ENCODE measurements at places on chromosomes 11 and 22. TPM values are rescaled to one million over a fixed set of nuclear protein-coding genes. Genes with fewer than 3 reads are reported as not detected.

PPP6R3 gene
- total RNA-seq, result 89.7 TPM

GLYATL2 gene
- total RNA-seq, result 0.26 TPM

ADM gene
- total RNA-seq, result 57.9 TPM

BRSK2 gene
- 0.66 TPM for total RNA-seq

DAGLA gene
- total RNA-seq, result 6.6 TPM

DDI1 gene
- total RNA-seq, result not detected

CST6 gene
- total RNA-seq, result 3.6 TPM

CCDC116 gene
- not detected for total RNA-seq

FSHB gene
- not detected for total RNA-seq

TTC12 gene
- total RNA-seq, result 10.4 TPM

APOL3 gene
- 22.9 TPM for total RNA-seq

CDC42EP1 gene
- 31.3 TPM for total RNA-seq

MPPED2 gene
- total RNA-seq, result 2.4 TPM

CELSR1 gene
- total RNA-seq, result 7.2 TPM

C11orf16 gene
- not detected for total RNA-seq

PARVG gene
- total RNA-seq, result 6.4 TPM

POU2AF2 gene
- total RNA-seq, result not detected

LDHAL6A gene
- not detected for total RNA-seq

PDGFD gene
- total RNA-seq, result 15.8 TPM

TRIM49 gene
- not detected for total RNA-seq

DDX25 gene
- not detected for total RNA-seq

CNGA4 gene
- 0.19 TPM for total RNA-seq

CSF2RB gene
- total RNA-seq, result 2.6 TPM

MMP12 gene
- not detected for total RNA-seq

C11orf52 gene
- total RNA-seq, result 5.5 TPM

OR51V1 gene
- total RNA-seq, result not detected

LMO2 gene
- total RNA-seq, result 10.4 TPM

TRPM5 gene
- total RNA-seq, result not detected

RTN4R gene
- total RNA-seq, result 1.1 TPM

DMC1 gene
- 1.6 TPM for total RNA-seq

MAPK11 gene
- total RNA-seq, result 6.4 TPM

SCGB1A1 gene
- total RNA-seq, result not detected

FJX1 gene
- total RNA-seq, result 0.91 TPM

NAP1L4 gene
- total RNA-seq, result 152 TPM

COX8A gene
- total RNA-seq, result 726 TPM

GRIK4 gene
- 1.0 TPM for total RNA-seq

RRM1 gene
- 21.1 TPM for total RNA-seq

TREH gene
- not detected for total RNA-seq

RAG2 gene
- total RNA-seq, result not detected

PLAAT4 gene
- total RNA-seq, result 8.0 TPM

TRIM48 gene
- not detected for total RNA-seq

GUCY1A2 gene
- total RNA-seq, result 2.4 TPM

Data from right cardiac atrium (tissue), 5 donors.